AG09319 (cell line): ENCODE measurements at places on chromosomes 3 and 15.

GRCh38 chr3:179615458-179616173, 11.0 kb downstream of the NDUFB5 start:
- no peak for DNase-seq

DNA sequence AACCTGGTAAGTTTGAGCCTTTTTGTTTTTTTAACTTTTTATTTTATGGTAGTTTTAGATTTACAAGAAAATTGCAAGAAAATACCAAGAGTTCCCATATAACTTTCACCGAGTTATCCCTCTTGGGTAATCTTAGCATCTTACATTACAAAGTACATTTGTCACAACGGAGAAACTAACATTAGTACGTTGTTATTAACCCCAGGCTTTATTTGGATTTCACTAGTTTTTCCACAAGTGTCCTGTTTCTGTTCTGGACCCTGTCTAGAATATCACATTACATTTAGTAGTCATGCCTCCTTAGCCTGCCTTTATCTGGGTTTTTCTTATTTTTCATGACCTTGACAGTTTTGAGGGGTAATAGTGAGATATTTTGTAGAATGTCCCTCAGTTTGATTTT, 53.5 kb upstream of the KPNA4 start:
- DNase-seq: no peak

GRCh38 chr3:129835198-129835597, 58.3 kb downstream of the TMCC1 start:
- no peak for DNase-seq

- no peak for DNase-seq
Measured at GRCh38 chr15:43215961-43216360, 4.9 kb downstream of the EPB42 start.

- no peak for DNase-seq
Measured at GRCh38 chr3:70849911-70850699, 537.7 kb upstream of the MDFIC2 start.

DNA sequence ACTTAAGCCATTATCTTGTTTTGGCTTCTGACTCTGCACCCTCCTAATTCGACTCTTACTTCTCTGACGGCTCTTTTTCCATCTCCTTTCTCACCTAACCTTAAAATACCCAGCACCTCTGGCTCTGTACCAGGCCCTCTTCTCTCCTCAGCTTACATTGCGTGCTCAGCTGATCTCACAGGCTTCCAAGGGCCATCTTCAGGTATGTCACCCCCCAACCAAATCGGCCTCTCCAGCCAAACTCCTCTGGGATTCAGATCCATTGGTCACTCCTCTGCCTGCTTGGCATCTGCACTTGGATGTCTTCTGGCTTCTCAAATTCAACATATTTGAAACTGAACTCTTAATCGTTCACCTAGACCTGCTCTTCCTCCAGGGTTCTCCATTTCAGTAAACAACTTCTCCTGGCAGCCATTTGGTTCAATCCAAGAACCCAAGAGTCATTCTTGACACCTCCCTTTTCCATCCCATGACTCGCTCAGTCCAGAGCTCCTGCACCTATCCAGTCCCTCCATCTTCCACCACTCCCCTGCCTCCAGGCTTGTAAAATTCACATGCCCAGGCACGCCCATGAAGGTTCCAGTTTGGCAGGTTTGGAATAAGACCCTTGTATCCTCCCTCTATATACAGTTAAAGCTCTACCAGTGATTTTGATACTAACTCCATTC, 35.2 kb upstream of the SLC41A3 start:
- no peak for DNase-seq

DNA sequence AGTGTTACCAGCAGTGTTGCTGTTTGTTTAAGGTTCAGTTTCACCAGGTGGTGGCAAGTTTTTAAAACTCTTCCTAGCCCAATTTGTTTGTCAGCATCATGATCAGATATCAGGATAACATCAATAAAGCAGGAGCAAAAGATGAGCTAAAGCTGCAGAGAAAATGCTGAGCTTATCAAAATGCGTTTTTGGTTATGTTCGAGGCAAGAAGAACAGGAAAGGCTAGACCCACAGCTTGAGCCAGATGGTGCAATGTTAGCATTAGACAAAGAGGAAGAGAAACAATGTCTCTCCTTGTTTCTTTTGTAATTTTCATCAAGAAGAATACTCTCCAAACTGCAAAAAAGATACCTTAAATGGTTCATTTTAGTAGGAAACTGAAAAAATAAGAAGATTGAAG, 66.2 kb downstream of the THRB start:
- no peak for DNase-seq

DNA sequence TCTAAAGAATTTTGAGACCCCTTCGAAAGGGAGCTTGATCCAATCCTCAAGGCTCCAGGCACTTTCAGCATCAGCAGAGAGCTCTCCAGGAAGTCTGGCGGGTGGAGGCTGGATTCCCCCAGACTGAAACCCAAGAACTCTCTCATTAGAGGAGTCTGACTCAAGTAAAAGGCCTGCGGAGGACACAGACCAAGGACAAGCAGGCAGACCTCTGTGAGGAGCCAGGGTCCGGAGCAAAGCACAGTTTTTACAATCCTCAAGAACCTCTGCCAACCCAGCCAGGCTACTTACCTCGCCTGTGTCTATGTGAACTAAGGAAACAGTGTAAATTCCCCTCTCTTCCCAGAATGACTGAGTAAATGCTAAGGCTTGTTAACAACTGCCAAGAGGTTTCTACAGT, 86.2 kb downstream of the FBN1 start:
- peak; percentile 70 for DNase-seq
